ENCODE measurements at places on chromosomes 3 and 15.

DNA sequence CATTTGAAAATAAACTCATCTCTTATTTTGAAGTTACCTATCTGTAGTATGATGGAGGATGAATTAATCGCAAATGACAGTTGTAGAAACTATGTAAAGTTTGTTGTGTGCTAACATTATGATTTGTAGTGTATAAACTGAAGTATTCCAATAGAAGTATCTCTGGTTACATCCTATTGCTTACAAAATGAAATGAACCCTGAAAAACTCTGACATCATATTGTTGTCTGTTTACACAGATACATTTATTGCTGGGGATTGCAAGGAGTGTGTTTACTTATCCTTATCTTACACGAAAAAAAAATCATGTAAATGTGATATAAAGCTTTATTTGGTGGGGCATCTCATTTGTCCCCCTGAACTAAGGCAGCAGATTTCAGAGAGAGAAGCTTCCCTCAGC is 2.6 kb upstream of the ABHD10 start:
- no peak for DNase-seq

GRCh38 chr3:124950026-124950425 is 15.5 kb upstream of the MUC13 start:
- no peak for DNase-seq

- no peak for DNase-seq
Measured at GRCh38 chr15:88872106-88872505, 23.2 kb downstream of the HAPLN3 start.

DNA sequence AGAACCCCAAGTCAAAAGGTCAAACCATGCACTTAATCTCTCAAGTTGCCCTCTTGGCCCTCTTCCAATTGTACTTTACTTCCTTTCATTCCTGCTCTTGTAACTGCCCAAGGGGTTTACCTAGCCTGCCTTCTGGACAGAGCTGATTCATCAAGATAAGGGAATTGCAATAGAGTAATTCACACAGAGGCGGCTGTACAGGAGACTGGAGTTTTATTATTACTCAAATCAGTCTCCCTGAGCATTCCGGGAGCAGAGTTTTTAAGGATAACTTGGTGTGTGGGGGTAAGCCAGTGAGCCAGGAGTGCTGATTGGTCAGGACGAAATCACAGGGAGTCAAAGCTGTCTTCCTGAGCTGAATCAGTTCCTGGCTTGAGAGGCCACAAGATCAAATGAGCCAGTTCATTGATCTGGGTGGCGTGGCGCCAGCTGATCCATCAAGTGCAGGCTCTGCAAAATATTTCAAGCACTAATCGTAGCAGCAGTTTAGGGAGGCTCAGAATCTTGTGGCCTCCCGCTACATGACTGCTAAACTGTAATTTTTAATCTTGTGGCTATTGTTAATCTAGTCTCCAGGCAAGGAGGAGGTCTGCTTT is 590.0 kb downstream of the EPHA3 start:
- DNase-seq = no peak

DNA sequence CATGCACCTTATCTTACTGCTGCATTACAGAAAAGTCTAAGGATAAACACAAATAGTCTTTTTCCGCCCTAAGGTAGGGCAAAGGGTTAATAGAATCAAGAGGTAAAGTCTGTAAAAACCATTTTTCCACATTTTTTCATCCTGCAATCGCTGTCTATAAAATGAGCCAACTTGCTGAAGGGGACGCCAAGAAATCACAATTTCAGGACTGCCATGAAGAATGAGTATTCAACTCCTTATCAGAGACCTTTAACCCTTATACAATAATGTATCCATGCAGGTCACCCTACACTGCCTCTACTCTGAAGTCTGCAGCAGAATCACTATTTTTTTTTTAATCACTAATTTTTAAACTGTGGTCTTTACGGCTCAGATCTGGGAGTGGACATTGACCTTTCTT is 1.1 kb upstream of the DNAJC13 start:
- DNase-seq = no peak
